ENCODE measurements at places on chromosomes 12 and 14.

DNA sequence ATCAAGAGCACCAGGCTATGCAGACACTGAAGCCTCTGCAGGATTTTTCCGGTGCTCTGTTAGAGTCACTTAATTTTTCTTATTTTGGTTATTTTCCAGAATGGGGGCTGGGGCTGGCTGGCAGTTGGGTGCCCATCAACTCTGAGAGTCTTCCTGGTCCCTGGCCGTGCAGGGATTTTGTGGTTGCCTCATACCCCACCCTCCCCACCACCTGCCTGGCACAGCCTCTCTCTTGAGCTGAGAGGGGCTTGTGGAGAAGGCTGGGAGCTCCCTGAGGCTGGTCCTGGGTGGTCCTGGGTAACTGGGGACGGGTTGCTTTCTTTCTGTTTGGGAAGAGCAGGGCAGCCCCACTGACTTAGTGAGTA lies 23.3 kb downstream of the LRTM2 start:
- DNase-seq: no peak

- no peak for DNase-seq
Observed at GRCh38 chr12:32034045-32034444, 72.6 kb upstream of the BICD1 start.

DNA sequence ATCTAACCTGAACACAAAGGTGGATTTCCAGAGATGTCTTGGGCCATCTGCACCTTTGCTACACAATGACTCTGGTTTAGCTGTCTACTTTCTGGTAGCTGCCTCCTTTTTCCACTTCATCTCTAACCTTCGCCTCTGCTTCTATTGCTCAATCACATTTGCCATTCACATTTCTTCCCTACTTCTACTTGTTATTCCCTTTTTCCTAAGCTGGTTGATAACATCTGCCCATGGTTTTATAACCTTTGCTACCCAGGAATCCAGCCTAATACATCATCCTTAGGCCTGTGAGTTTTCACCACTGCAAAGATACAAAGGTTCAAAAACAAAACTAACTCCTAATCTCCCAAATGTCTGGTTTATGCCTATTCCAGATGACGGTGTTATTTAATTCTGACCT lies 13.2 kb downstream of the SPPL3 start:
- DNase-seq: no peak

DNA sequence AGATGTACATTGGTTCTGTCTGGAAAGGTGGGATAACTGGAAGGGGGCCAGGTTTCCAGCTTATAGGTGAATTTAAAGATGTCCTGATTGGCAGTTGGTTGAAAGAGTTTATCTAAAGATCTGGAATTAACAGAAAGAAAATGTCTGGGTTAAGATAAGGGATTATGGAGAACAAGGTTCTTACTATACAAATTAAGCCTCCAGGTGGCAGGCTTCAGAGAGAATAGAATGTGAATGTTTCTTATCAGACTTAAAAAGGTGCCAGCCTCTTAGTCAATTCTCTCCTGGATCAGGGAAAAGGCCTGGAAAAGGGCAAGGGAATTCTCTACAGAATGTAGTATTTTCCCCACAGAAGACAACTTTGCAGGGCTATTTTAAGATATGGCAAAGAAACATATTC lies 53.1 kb downstream of the CNTN1 start:
- DNase-seq: no peak

DNA sequence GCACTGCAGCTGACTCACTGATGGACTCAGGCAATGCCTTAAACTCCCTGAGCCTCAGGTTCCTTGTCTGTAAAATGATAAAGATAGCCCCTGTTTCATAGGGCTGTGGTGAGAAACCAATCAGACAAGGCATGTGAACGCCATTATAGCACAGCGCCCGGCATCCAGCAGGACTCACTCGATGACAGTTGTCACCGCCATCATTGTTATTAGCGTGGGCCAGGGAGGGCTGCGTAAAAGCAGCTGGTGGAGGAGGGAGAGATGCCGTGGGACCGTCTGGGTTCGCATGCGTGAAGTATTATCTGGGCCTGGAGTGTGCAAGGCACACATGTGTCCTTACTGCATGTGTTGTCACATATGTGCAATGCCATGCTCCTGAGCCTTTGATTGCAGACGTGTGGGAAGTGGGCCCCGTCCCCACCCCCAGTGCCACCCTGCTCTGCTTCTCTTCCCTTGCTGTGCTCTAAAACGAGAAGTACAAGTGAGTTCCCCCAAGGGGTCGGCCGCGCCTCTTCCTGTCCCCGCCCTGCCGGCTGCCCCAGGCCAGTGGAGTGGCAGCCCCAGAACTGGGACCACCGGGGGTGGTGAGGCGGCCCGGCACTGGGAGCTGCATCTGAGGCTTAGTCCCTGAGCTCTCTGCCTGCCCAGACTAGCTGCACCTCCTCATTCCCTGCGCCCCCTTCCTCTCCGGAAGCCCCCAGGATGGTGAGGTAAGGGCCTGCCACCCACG lies at the start of gene PTPN6:
TSS of gene PTPN6 (plus strand) at position 546 of the 730 bp plus-strand sequence. CDS start at position 703, 157 bp downstream.
- DNase-seq: no peak

DNA sequence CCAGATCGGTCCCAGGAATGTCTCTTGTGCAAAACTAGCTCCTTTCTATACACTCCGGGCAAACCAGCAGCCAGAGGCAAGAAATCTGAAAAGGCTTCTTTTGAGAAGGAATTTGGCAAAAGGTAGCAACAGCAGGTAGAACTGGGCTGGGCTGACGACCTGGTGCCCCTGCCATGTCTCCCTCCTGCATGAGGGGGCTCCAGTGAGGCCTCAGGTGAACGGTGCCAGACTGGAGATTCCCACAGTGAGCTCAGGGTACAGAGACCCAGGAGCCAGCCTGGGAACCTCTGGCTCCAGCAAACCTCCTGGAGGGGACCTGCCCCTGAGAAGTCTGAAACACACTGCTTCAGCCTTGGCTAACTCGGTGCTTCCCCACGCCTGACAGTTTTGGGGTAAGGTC lies 10.8 kb downstream of the ITPK1 start:
- DNase-seq: no peak

DNA sequence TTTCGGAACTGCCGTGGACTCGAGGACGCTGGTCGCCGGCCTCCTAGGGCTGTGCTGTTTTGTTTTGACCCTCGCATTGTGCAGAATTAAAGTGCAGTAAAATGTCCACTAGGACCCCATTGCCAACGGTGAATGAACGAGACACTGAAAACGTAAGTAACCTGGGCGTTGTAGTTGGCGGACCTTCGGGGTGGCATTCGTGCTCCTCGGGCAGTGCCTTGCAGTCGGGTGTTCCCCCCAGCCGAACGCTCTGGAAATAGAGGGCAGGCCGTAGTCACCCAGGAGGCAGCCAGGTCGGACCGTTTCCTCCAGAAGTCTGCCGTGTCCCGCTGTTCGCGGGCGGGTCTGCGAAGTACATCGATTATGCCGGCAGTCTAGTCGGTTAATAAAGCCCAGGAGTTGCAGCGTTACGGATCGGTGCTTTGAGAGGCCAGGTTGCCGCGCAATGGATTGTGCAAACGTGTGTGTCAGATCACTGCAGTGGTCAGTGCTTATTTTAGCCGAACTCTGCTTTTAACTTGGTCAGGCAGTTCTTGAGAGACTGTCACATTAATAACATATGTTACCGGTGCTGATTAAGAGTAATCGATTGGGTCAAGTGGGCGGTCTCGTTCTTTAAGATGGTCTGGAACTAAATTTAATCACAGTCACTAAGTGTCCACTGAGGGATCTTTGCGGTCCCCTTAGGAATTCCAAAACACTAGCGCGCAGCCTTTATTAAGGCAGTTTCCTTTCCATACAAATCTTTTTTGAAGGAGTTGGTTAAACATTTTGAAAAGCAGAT lies 906 bp downstream of the MARK3 start:
- no peak for DNase-seq

- no peak for DNase-seq
Observed at GRCh38 chr12:52003016-52003550, 3.7 kb upstream of the TAMALIN start.

- DNase-seq: no peak
Observed at GRCh38 chr12:110775997-110776396, 33.3 kb upstream of the PPP1CC start.

DNA sequence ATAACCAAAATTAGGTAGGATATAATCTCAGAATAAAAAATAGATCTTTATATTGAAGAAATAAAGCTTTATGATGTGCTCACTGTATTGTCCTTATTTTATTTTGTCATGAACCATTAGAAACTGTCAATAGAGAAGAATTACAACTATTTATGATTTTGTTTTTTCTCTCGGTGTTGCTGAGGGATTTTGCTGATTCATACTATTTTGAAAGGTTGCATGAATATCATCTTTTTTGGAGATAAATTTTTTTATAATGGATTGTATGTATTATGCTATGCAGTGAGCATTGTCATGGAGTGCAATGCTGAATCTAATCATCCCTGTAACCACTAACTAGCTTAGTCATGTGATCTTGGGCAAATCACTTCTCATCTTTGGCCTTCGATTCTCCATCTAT lies 15.0 kb downstream of the SLC39A9 start:
- DNase-seq: no peak

DNA sequence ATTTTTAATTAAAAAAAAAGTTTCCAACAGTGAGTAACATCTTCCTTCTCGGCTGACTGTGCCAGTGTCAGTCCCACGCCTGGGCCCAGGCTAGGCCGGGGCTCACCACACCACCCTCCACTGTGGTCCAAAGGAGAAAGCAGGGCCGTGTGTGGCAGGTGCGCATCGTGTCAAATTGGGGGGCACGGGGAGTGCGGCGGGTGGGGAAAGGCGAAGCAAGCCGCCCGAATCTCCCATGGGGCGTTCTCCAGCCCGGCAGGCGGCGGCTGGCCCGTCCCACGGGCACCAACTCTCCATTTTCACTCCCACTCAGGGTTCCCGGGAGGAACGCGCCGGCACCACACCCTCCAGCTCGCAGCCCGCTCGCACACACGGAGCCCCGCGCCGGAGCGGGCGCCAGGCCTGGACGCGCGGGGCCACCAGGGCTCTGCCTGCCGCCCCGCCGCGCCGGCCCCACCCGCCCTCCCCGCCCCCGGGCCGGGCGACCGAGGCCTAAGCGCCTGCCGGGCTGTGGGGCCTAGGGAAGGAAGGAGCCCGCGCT lies 604 bp downstream of the EEA1 start:
- DNase-seq: no peak
